SJSA1 (cell line): ENCODE measurements at places on chromosomes 7 and 10. TPM values are rescaled to one million over a fixed set of nuclear protein-coding genes. Genes with fewer than 3 reads are reported as not detected.

- no peak for DNase-seq
- H3K4me1 ChIP-seq = no peaks in the 10 kb centered on the region
- H3K27ac ChIP-seq = no peak overlapping the region
- H3K4me3 ChIP-seq = no peak overlapping the region
These were observed 130.3 kb downstream of the GNAI1 start for GRCh38 chr7:80264769-80265495.

DNA sequence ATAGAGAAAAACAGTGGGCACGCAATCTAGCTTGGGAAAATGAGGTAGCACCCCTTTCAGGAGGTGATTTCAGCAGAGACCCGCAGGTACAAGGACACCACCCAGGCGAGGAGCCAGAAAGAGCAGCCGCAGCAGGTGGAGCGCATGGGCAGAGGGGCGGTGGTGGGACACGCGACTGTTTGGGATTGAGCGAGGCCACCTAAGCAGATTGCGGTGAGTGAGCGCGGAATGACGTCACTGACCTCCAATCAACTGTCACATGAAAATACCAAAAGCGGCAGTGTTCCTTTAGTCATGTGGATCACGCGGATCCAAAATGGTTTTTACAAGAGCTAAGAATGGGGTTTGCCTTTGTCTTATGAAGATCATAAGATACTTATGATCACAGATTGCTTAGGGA is 40.2 kb upstream of the SLC26A3 start:
- no peaks in the 10 kb centered on the region for H3K36me3 ChIP-seq
- H3K27ac ChIP-seq = no peak overlapping the region
- DNase-seq = no peak
- no peaks in the 10 kb centered on the region for H3K27me3 ChIP-seq
- no peaks in the 10 kb centered on the region for H3K4me1 ChIP-seq

DNA sequence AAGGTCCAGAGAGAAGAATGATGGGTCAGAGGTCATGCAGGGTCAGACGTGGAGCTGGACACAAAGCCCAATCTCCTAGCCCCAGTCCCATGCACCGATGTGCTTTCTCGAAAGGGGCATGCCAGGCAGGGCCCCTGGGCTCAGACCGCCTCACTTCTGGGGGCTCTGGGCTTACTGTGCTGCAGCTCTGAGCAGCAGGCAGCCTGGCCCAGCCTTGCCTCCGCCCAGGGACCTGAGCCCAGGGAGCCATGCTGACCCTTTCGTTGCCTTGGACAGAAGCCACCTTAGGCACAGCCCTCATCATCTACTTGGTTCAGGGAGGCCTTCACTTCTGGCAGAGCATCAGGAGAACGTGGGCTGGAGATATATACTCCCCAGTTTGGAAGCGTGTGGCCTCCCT is 161.2 kb downstream of the GRK5 start:
- H3K4me1 ChIP-seq = peaks cover 40% of the 10 kb centered on the region
- H3K36me3 ChIP-seq = no peaks in the 10 kb centered on the region
- H3K27ac ChIP-seq = no peak overlapping the region
- H3K27me3 ChIP-seq = no peaks in the 10 kb centered on the region

- H3K27ac ChIP-seq = no peak overlapping the region
- no peaks in the 10 kb centered on the region for H3K27me3 ChIP-seq
- H3K4me3 ChIP-seq = no peak overlapping the region
- H3K4me1 ChIP-seq = no peaks in the 10 kb centered on the region
- no peak for DNase-seq
These were observed 1228.6 kb upstream of the SORCS1 start for GRCh38 chr10:108393089-108393488.

DNA sequence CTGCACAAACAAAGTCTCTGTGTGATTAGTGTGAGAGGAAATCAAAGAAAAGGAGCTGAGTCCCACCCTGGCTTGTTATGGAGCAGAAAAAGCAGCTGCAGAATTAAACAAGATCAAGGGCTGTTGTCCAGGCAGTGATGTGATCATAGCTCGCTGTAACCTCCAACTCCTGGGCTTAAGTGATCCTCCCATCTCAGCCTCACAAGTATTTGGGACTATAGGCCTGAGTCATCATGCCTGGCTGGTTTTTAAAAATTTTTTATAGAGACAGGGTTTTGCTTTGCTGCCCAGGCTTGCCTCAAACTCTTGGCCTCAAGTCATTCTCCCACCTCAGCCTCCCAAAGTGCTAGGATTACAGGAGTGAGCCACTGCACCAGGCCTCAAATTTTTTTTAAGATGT is 88.9 kb downstream of the IPMK start:
- H3K4me3 ChIP-seq = no peak overlapping the region
- H3K4me1 ChIP-seq = peaks cover 12% of the 10 kb centered on the region
- no peaks in the 10 kb centered on the region for H3K36me3 ChIP-seq
- H3K27me3 ChIP-seq = no peaks in the 10 kb centered on the region

- no peak overlapping the region for H3K4me3 ChIP-seq
- no peaks in the 10 kb centered on the region for H3K36me3 ChIP-seq
- no peaks in the 10 kb centered on the region for H3K27me3 ChIP-seq
- no peak overlapping the region for H3K27ac ChIP-seq
- no peaks in the 10 kb centered on the region for H3K4me1 ChIP-seq
These were observed 42.8 kb downstream of the GRB10 start for GRCh38 chr7:50739744-50740435.

Gene CTAGE4
- not detected in 2 replicates for total RNA-seq

Gene H2BK1
- not detected in 2 replicates for total RNA-seq

Gene SPRN
- total RNA-seq = not detected in 2 replicates
